ENCODE measurements at places on chromosomes 5 and 9.

- no peak for DNase-seq
These were observed 3.9 kb downstream of the ZDHHC12 start for GRCh38 chr9:128719919-128720605.

- DNase-seq, result no peak
These were observed 286.8 kb upstream of the PANK3 start for GRCh38 chr5:168865968-168866367.

- no peak for DNase-seq
These were observed 139.1 kb upstream of the ERCC6L2 start for GRCh38 chr9:95736370-95736769.

DNA sequence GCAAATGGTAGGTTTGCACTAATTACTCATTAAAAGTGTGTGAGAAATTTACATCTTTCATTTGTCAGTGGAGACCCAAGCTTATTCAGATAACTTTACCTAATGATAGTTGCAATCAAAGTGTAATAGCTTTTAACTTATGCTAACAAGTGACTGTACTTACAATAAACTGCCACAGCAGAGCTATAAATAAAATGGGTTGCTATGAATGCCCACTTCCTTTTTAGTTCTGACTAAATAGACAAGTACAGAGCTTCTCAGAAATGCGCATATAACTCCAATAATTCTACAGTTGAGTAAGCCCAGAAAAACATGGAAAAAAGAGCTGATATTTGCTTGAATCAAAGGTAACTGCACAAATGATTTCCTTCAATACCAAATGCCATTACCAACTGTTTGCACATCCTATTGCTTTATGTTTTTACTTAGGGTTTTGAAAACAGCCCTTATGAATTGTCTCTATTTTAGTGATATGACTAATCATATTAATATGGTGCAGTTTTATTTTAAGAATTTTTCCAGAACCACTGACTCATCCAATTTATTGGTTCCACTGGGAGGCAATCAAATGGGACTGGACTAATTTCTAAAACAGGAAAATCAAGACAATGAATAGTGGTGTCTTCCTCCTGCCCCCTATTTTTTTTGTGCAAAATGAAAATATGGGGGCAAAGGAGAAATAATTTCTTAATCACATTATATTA lies 84.1 kb downstream of the PPP2R2B start:
- no peak for DNase-seq

DNA sequence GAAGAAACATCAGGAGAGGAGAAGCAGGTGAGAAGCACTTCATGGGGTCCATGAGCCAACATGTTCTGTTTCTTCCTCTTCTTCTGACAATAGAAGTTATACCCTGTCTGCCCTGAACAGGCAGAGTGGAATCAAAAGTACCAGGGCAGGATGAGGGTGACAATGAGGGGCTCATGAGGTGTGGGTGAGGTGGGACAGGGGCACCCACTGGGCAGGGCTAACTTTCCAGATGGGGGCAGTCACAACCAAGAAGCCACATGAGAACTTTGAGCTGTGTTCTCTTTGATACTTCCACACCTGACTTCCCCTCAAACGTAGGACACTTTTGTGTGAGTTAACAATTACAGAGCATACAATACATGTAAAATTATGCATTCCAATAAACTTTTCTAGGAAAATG lies 92.7 kb downstream of the LHFPL2 start:
- no peak for DNase-seq

DNA sequence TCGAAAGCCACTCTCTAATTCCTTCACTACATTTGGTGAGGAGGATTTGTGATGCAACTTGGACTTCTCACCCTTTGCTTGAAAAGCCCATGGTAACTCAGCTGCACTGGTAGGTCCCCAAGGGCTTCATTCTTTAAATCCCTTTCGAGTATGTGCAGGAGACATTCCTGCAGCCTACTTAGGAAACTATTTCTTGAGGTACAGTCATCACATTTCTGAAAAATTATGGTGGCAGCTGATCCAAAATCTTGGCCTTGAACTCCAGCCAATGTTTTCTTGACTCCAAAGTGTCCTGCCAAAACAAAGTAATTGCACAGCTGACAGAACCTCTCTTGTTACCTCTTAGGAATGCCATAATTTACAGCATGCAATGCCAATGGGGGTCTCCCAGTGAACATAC lies 99.7 kb downstream of the NPR3 start:
- DNase-seq, result no peak

GRCh38 chr9:126947529-126947928 lies 32.9 kb downstream of the RALGPS1 start:
- DNase-seq, result no peak

- no peak for DNase-seq
These were observed 46.2 kb upstream of the FCN2 start for GRCh38 chr9:134834217-134834956.

GRCh38 chr9:36217256-36217968 lies 26.7 kb downstream of the CLTA start:
- DNase-seq, result no peak

- peak; percentile 98 for DNase-seq
These were observed at the start of gene UBE2B for GRCh38 chr5:134370871-134371833. UBE2B (plus strand) TSS chr5:134371569; CDS start chr5:134371596, 27 bp downstream.

GRCh38 chr9:74036549-74037231 lies 460.4 kb upstream of the RORB start:
- DNase-seq, result no peak

- no peak for DNase-seq
These were observed 61.3 kb upstream of the SMC5 start for GRCh38 chr9:70197216-70198044.

GRCh38 chr9:127970401-127971313 lies 10.1 kb downstream of the EEIG1 start:
- DNase-seq, result no peak

- no peak for DNase-seq
These were observed 430.6 kb downstream of the ZNF608 start for GRCh38 chr5:124315741-124316415.

- DNase-seq, result no peak
These were observed 6.6 kb upstream of the CNOT6 start for GRCh38 chr5:180487556-180487955.

DNA sequence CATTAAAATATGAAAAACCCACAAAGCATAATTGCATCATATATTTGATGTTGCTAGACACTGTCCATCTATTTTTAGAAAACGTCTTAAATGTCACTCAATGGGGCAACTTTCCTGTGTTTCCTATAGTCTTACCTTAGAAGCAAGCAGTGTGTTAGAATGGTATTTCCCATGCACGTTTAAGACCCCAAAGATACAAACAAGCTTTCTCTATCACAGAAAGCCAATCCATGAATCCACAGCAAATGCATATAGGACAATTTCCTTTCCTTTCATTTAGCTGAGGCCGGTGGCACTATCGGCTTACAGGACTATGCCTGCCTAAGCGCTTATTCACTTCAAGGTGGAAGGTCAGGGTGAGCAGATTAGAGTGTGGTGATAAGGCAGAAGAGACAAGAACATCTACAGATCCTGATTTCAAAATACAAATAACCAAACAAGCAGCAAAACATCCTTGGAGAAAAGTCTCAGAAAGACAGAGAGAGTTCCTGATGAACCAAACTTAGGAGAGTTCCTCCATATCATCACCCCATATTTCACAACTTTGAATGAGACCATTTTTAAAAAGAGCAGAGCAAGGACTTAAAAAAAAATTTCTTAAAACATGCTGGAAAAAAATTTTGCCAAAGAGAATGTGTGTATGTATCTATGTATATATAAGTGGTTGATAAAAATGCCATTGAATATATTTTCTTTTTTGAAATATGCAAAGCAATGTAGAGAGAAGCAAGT lies 57.2 kb downstream of the MEF2C start:
- DNase-seq, result no peak

DNA sequence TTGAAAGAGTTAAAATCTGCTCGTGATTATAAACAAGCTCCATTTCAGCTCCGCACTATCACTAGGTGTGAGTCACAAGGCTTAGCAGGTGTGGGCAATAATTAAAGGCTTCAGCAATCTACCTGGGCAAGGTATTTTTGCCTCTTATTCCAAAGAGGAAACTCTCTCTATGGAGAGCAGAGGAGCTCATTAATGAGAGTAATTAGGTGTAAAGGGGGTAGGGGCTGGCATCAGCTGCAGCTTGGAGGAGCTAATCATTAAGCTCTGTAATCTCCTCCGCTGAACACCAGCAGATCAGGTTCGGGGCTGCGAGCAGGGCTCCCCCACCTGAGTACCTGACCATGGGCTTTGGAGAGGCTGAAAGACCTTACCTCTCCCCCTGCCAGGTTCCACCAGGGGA lies 129.2 kb downstream of the CRB2 start:
- DNase-seq, result no peak

- DNase-seq, result no peak
These were observed 202.0 kb upstream of the NR3C1 start for GRCh38 chr5:143605403-143606005.

GRCh38 chr5:174329738-174330137 lies 284.2 kb downstream of the NSG2 start:
- no peak for DNase-seq

DNA sequence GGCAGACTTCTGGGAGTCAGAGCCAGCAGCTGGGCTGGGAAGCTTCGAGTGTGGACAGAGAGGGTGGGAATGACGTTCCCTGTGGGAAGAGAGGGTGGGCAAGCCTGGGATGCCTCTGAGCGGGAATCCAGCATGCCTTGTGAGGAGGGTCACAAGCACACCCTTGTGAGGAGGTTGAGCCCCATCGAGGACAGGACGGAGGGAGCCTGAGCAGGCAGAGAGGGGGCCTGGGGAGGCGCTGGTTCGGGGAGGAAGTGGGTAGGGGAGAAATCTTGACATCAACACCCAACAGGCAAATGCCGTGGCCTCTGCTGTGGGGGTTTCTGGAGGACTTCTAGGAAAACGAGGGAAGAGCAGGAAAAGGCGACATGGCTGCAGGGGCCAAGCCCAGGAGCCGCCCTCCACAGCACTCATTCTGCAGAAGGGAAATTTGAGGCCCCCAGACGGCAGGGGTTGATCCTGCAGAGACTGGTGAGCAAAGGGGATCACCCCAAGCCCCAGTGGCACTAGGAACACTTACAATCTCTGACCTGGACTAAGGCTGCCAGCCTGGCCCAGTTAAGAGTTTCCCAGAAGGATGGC lies 1.1 kb upstream of the IL13 start:
- no peak for DNase-seq

GRCh38 chr5:106964132-106964531 lies 706.6 kb downstream of the EFNA5 start:
- no peak for DNase-seq

DNA sequence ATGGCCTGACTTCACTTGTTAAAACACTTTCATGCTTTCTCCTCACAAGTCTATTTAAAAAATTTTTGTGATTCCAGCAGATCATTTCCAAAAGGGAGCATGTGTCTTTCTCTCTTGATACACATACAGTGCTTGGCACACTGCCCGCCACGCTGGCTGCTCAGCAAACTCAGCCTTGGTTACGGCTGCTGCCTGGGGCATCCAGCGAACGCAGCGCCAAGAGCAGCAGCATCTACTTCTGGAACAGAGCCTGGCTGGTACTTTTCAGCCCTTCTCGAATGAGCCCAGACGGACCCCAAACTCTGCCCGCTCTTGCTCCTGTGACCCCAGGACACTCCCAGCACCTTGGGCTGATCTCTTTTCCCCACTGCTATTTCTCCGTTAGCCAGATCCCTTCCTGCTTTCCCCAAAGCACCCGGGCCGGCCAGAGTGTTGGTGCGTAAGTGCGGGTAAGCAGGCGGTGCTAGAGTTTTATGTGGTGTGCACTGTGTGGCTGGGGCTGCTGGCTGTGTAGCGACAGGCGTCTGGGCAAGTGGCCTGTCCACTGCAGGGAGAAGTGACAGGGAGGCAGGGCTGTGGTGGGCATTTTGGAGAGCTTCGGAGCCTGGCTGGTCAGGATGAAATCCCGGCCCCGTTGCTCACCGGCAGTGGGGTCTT lies 73.2 kb downstream of the SH3PXD2B start:
- no peak for DNase-seq

DNA sequence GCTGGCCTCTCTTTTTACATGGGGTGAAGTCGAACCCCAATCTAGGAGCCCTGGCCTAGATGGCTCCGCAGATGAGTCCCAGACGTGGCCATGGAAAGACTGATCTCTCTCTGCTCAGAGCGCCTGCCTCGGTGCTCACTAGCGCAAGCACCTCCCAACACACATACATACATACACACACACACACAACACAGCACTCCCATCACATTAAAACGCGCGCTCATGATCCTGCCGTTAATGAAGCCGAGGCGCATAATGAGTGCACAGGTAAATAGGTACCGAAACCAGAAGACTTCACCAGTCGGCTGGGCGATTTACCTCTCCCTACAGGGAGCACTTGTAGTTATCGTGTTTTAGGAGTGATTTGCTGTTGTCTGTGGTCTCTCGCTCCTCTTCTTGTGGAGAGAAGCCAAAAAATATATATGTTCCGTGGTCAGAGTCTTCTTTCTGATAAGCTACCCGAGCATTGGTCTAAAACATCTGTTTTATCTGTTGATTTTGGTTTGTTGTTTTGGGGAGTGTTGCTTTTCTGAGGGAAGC lies 207.7 kb downstream of the MEF2C start:
- DNase-seq, result no peak

GRCh38 chr5:157148734-157149615 lies 6.3 kb upstream of the MED7 start:
- DNase-seq, result peak; percentile 72

GRCh38 chr5:173228639-173229381 lies 6.2 kb downstream of the NKX2-5 start:
- DNase-seq, result no peak

- no peak for DNase-seq
These were observed 49.5 kb upstream of the TGFBR1 start for GRCh38 chr9:99055384-99055783.

- DNase-seq, result no peak
These were observed 2.8 kb upstream of the ARRDC1 start for GRCh38 chr9:137602661-137603060.

DNA sequence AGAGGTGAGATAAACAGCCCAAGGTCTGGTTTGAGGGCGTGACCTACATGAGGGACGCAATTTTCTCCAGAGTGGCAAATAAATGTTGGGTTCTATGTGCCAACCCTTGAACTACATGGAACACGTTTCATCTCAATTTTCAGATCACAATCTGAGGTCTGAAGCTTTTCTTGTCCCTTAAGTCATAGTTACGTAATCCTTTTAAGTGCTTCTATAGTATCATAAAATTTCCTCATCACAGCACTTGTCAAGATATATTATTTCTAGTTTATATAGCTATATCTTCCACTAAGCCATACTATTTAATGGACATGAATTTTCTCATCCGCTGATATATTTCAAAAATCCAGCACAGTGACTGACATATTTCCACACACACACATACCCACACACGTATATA lies 53.1 kb upstream of the GRIN3A start:
- no peak for DNase-seq

GRCh38 chr5:118952992-118953651 lies 35.2 kb downstream of the DTWD2 start:
- no peak for DNase-seq

All from T-helper 1 cell (primary cell).